ENCODE measurements at places on chromosomes 6 and 20.

DNA sequence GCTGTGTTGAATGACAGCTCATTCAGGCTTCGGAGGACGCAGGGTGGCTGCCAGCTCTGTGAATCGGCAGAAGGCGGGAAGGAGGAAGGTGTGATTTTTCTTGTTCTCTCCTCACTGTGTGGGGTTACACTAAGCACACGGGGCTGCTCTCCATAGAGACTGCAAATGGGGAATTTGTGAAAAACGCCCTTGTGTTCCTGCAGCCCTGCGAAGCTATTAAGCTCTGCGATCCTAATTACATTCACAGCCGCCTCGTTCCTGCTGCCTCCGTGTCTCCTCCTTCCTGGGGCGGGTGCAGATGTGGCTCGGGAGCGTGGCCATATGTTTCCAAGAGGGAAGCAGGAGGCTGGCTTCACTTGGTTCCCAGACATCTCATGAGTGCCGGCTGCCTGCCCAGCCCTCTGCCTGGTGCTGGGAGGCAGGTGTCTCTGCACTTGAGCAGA is 124.0 kb downstream of the TOX2 start:
- no peak for ATAC-seq

DNA sequence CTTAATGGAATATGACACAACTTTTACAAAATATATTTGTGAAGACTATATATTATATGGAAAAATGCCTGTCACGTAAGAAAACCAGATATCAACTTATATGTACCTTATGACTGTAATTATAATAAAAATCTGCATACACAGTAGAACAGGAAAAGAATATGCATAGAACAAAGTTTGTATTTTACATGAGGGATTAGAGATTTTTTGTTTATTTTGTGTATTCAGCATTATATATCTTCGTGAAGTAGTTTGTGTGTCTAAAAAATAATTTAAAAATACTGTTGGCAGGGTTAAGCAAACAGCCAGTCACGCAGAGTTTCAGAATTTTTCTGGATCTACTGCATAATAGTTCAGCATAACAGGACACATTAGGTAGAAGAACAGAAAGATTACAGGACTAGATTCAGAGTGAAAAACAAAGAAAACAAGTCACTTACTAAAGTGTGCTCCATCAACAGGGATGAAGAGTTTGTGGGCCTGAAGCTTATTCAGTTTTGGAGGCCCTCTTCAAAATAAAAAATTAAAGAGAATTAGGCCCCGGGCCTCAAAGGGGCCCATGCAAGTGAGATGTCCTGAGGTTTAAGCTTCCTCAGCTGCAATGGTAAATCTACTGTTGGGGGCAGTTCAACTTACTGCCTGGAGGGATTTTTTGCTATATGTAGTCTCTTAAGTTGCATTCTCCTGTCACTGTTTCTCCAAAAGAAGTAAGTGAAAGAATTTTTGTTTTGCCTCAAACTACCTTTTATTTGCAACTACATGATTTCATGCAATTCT is 16.3 kb downstream of the TXLNB start:
- ATAC-seq = no peak

GRCh38 chr6:26211963-26212362 is 124.7 kb downstream of the HFE start:
- no peak for ATAC-seq

DNA sequence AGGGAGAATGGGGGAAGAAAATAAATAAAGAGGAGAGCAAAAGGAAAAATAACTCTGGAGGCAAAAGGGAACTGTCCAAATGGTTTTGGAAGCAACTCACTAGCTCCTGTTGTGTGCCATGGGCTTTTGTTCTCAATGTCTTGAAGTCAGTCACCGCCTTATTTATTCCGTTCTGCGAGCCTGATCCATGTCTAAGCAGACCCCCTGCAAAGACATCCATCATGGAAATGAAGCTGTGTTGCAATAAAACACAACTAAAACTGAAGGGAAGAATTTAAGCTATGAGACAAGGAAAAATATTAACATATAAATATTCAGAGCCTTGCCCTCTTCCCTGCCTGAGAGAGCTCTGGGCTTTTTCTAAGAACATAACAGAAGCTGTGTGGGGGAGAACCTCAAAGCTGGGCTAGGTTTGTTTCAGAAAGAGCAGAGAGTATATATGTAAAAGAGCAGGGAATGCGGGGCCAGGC is 373.2 kb upstream of the CNR1 start:
- ATAC-seq = no peak

GRCh38 chr6:167722634-167723309 is 103.9 kb upstream of the AFDN start:
- no peak for ATAC-seq
